ENCODE measurements at places on chromosomes 3 and 15.

DNA sequence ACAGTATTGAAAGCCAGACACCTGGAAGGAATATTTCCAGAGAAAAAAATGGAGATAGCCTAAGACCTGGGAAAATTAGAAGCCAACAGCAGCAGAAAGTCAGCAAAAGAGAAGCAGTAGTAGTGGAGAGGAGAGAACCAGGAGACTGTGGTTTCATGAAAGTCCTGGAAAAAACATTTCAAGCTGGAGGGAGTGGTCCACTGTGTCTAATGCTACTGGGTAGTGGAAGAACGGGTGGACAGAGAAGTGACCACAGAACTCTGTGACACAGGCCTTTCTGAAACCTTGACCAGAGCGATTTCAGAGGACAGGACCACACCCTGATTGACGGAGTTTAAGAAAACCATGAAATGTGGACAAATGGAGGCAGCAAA lies 15.3 kb upstream of the SH3BP5 start:
- no peak for DNase-seq

DNA sequence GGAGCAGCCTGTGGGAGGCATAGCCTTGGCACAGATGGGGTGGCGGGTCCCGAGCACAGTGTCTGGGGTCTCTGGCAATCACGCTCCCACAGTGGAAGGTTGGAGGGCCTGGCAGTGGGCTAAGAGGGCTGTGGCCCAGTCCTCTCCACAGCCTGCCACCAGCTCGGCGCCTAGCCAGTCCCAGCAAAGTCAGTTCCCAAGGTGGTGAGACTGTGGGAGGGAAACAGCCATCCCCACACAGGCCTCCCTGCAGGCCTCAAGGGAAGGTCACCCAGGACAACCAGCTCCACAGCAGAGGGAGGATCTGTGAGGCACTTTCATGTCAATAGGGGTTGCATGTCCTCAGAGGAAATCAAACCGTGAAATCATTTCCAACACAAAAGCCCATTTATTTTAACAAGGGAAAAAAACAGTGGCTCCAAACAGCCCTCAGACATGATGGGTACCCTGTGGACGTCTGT lies 27.6 kb upstream of the LIMD1 start:
- peak; percentile 26 for DNase-seq

GRCh38 chr3:64316971-64317370 lies 91.7 kb upstream of the PRICKLE2 start:
- DNase-seq = no peak

- DNase-seq = no peak
Observed at GRCh38 chr3:31294430-31295149, 238.1 kb upstream of the STT3B start.

DNA sequence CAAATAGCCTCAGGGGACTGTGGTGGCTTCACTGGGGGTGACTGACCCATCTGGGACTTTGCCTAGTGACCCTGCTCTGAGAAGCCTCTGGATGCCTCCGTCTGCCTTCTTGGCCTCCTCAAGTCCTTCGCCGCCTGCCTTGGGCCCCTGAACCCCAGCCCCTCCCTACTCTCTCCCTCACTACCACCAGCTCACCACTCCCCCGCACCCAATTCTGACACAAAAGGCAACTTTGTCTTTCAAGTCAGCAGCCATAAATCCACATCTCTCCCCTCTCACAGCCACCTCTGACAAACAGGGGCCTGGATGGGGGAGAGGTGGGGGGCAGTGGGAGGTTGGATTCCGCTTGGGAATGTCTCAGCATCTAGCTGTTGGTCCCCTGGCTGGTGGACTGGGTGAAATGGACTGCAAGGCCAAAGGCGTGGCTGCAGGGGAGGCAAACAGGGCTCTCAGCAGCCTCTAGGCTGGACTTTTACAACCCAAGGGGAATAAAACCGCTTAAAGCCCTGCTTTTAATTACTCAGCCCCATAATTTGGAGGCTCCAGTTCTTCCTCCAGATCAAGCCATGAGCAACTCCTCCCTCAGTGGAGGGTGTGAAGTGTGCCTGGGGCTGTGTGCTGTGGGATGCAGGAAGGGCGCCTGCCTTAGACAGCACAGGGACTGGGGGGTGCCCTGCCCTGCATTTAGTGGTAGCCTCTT lies 33.4 kb downstream of the IGDCC3 start:
- DNase-seq = no peak

- DNase-seq = no peak
Observed at GRCh38 chr3:175386630-175387029, 527.5 kb downstream of the NAALADL2 start.

DNA sequence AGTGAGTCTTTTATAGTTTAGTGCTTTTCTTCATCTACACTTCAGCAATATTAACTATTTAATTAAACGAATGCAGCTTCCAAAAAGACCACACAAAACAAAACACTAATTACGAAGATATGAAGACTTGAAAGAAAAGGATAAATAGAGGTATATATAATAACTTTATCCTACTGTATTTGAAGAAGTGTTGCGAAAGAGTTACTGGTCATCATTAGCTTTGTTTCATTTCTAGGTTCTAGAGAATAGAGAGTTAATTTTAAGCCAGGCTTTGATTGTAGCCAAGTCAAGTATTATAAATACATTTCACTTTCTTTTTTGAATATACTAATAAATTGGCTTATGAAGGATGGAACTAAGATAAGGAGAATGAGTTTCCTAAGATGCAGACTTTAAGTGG lies 416.8 kb upstream of the GBE1 start:
- DNase-seq = no peak

DNA sequence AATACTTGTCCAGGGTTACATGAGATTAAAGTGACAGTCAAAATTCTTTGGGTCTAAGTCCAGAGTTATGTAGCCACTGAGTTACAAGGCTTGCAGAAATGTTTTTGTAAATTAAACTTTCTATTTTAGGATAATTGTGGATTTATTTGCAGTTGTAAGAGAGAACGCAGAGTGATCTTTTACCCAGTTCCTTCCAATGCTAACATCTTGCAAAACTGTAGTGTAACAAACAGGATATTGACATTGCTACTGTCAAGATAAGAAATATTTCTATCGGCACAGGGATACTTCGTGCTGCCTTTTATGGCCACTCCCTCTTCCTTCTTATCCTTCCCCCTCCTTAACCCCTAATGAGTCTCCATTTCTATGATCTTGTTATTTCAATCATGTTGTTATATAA lies 1022.9 kb downstream of the MCTP2 start:
- DNase-seq = no peak

- DNase-seq = no peak
Observed at GRCh38 chr3:171150945-171151344, 124.4 kb upstream of the SLC2A2 start.

DNA sequence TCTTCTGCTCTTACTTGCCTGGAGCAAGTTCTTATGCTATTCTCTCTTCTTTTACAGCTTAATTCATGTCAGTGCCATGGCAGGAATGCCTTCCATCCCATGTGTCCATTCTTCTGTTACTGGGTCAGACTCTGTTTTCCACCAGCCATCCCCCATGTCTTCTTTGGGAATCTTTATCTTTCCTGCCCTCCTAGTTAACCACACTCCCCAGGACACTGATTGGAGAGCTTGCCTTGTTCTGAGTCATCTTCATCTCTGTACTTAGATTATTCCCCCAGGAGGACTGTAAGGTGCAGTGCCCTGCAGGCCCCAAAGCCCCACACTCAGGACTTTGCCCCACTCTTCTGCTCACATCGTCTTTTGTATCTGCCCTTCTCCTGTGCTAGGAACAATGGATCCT lies 3.6 kb downstream of the ABHD17C start:
- no peak for DNase-seq

GRCh38 chr3:173632945-173633344 lies 235.4 kb downstream of the NLGN1 start:
- no peak for DNase-seq

DNA sequence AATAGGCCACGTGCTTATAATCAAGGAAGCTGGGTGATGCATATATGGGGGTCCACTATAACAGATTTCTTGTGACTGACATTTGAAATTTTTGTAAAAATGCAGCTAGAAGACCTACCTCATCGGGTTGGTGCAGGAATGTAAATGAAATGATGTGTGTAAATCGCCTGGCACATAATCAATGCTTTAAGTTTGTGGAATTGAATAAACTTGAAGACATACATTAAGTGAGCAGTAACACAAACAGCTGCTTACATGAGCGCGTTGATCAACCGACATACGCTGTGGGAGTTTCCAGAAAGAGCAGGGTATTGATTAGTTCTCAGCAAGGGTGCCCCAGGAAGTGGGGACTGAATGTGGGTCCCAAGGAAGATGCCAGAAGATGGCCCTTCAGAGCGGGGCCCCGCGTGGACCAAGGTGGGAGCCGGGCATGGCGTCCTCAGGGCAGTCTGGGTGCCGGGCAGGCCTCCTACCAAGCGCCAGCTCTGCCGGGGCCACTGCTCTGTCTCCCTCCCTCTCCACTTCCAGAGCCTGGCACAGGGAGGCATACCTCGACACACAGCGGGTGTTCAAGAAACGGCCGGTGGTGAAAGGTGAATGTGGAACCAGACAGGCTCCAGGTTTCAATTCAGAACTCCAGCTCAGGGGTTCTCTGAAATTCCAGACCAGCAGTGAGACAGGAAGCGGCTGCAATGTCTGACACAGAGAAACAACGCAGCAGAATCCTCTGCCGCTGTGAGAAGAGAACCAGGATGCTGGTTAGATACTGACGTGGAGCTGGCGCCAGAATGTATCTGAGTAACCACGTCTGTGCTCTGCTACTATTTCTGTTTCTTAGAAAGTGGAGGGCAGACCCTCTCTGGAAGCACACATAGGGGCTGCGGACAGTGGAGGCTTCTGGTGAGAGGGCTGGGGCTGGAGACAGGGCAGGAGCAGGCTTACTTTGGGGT lies 12.6 kb downstream of the BFSP2 start:
- DNase-seq = no peak
